ENCODE measurements at places on chromosomes 12 and 14.

DNA sequence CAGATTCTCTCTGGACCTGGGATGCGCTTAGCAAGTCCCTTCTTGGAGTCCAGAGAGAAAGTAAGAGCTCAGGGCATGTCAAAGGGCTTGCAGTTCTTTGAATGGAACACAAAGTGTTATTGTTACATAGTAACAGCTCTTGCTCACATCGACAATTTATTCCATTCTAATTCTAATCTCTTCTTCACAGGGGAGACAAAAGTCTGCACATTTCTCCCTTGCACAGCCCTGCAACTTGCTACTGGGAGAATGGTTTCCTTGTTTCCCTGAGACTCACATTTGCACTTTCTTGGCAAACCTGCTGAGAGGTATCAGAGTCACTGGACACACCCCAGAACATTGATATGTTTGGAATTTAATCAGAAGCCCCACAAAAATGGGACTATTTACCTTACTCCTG is 209.9 kb upstream of the IGF1 start:
- DNase-seq: no peak

DNA sequence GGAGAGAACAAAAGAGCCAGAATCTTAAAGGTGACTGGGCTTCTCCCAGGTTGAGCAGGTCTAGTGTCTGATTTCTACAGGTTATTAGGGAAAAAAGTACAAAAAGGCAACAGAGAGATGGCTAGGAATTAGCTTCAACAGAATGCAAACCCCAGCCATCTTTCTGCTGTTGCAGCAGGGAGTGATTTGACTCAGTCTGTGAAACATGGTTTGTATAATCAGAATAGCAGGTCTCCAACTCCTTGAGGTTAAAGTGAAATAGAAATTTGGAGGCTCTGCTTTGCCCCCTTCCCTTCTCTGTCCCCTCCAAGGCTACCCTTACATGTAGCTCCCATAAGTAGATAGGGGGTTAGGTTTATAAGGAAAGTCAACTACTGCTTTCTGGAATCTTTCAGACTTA is 105.8 kb downstream of the AKAP6 start:
- DNase-seq: no peak

- DNase-seq: no peak
These were observed 55.8 kb downstream of the EXOC5 start for GRCh38 chr14:57212919-57213318.

DNA sequence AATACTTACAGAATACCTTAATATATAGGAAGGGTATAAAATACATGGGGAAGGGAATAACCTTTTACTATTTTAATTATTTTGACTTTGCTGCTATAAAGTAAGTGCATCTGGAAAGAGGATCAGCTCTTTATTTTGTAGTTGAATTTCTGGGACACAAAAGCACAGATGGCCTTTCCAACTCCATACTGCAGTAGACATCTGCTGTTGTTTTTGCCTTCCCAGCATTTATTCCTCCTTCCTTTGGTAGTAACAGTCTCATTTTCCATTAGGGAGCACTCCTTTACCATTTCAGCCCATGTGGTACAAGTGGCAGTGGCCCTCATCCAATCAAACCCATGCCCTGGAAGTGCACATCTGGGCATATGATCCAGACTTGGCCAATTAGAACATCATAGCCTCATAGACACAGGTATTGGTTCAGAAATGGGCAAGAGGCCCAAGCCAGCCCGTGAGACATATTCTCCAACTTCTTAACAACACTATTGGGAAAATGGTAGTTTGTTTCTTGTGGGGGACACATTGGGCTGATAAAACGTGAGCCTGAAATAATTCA is 64.8 kb upstream of the YARS2 start:
- DNase-seq: no peak

GRCh38 chr12:65355461-65355860 is 77.0 kb downstream of the MSRB3 start:
- peak; percentile 36 for DNase-seq

DNA sequence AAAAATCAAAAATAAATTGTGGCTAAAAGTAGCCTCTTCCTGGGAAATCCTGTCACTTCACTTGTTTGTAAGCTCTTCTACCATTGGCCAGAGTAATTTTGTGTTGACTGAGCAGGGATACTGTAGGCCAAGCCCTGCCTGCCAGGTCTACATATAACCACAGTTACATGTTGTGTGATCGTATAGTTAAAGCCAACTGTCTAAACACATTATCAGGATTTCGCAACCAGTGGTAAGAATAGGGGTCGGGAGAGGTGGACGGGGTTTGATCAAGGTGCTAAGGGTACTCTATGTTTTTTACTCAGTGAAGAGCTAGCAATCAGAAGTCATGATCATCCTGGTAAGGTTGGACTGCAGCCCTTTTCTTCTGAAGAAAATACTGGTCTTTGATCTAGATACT is 13.4 kb downstream of the ANKRD13A start:
- DNase-seq: no peak

GRCh38 chr12:121005346-121005815 is 10.9 kb downstream of the C12orf43 start:
- DNase-seq: peak; percentile 83

DNA sequence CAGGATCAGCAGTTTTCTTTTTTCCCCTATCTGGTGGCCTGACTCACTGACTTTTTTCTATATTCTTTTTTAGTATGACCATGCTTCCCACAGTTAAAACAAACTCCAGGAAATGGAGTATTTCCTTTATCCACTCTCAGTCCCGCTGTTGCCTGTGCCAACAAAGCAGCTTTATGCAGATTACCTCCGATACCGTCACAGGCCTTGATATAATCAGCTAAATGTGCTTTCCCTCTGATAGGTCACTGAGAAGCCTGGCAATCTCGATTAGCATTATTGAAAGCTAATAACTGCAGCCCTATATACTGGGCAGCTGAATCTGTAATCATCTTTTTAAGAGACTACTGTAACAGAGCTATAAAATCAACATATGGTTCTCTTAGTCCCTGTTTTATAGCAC is 243.6 kb downstream of the KIF21A start:
- DNase-seq: peak; percentile 36

GRCh38 chr14:68249661-68250451 is 430.3 kb downstream of the RAD51B start:
- DNase-seq: no peak

DNA sequence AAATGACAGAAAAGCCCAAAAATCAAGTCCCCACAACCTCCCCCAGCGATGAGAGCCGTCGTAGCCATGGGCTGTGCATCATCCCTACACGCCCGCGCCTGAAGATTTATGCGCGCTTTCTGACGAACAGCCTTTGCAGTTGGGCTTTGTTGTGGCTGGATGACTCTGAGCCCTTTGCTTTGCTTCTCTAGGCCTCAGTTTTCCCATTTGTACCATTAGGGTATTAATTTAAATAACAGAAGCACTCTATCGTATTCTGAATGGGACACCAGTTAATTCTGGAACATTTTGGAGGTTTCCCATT is 24.2 kb downstream of the SFSWAP start:
- no peak for DNase-seq

- DNase-seq: no peak
These were observed 76.3 kb downstream of the MAP1LC3B2 start for GRCh38 chr12:116635487-116635886.

DNA sequence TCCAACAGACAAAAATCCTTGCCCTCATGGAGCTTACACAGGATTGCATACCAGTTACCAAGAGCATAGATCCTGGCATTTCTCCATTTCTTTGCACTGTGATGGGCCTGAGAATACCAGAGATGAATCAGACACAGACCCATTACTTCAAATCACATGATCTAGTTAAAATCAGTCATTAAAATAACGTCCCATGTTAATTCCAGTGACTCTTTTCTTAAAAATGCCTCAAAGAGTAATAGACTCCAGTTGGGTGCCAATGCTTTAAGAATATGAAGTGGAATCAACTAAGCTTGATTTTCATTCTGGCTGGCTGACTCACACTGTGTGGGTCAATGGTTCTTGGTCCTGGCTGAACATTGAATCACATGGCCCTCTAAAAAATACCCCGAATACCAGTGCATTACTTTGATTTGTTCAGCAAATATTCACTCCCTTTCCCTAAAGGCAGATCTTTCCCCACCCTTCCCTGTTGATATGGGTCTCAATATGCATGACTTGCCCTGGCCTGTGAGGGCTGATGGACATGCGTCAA is 11.0 kb downstream of the ASB2 start:
- no peak for DNase-seq

GRCh38 chr12:110993434-110993833 is 73.1 kb upstream of the MYL2 start:
- peak; percentile 28 for DNase-seq

GRCh38 chr12:46188170-46188569 is 80.7 kb downstream of the SLC38A1 start:
- no peak for DNase-seq

- peak; percentile 58 for DNase-seq
These were observed 9.0 kb downstream of the PITPNM2 start for GRCh38 chr12:123141615-123142517.

- DNase-seq: peak; percentile 71
These were observed 136.0 kb upstream of the C14orf180 start for GRCh38 chr14:104443391-104444158.

DNA sequence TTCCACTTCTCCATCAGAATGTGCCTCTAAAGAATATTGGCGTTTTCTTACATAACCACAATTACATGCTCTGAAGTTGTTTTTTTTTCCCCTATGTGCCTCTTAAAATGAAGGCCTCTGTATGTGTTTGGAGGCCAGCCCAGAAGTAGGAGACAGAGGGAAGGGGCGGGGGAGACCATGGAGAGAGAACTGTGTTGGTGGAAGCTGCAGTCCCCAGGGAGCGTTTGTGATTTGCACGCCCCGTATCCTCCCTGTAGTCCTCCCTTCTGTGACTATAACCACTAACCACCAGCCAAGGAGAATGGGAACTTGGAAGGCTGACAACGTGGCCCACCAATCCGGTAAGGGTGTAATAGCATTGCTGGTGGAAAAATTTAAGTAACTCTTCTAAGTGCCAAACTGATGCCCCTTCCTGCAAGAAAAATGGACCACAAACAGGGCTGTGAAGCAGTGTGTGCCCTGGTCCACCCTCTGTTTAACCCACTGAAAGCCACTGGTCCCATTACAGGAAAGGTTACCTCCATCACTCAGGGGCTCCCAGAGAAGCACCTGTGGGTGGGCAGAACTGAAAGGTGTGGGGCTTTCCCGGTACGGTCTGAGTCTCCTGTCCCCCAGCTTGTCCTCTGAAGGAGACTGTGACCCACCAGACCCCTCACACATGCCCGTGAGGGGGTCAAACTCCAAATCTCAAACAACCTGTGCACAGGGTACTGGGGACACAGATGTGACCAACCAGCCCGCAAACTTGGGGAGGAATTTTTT is 36.8 kb downstream of the CCDC88C start:
- DNase-seq: no peak

DNA sequence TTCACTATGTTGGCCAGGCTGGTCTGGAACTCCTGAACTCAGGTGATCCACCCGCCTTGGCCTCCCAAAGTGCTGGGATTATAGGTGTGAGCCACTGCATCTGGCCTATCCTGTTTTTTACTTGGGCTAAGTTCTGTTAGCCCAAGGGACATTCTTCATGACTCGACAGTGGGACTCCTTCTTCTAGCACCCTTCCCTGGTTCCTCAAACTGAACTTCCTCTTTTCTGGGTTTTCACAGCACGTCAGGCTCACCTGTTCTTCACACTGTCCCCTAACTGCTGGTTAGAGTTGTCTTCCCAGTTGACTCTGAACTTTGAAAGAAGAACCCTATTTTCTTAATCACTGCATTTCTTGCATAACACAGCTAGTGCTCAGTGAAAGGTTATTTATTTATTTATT is 22.5 kb downstream of the CABP1 start:
- DNase-seq: no peak

DNA sequence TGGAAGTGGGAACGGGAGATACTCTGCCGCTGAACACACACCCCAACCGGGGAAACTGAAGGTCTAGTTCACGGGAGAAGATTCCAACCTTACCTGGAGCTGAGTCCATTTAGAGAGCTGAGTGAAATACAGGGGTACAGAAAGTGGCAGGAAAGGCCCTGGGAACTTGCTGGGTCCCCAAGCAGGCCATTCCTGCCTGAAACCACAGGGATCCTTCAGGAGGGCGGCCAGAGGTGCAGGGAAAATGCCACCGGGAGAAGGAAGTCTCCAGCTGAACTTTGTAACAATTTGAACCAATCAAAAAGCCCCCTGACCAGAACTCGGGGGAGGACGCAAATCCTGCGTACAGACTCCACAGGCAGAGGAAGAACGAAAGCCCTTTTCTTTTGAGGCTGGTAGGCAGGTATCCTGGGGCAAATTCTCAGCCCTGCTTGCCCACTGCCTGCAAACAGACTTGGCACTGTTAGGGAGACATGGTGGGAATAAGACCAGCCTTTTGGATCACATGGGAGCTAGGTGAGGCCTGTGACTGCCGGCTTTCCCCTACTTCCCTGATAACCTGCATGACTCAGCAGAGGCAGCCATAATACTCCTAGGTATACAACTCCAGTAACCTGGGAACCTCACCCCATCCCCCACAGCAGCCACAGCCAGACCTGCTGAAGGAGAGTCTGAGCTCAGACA is 170.9 kb downstream of the SEC23A start:
- peak; percentile 65 for DNase-seq

DNA sequence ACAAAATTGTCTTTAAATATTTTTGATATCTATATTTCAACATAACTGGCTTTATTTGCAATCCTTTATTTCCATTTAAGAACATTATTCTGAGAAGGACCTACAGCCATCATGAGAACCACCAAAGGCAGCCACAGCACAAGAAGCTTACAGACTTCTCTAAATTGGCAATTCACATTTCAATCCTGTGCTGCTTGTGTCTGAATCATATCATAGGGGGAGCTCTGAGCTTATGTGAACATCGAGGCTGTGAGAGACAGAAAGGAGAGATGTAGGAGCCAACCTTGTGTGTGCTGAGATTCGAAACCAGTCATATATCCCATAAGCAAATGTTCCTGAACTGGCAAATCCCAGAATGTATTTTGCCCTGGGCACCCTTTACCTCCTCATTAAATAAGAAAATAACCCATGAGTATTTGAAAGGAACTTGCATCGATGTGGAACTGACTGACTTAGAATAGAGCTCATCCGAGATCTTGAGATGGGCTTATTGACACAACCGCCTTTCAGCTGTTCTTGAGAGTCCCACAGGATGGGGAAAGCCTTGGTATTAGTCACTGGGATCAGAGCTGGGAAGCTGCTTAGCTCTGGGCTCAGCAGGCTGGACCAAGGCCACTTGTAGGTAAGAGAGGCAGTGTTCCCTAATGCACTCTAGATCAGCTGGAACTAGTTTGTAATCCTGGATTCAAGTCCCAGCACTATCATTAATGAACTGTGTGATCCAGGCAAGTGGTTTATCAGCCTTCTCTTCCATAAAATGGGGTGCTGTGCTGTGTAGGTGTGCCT is 329.8 kb downstream of the CACNA1C start:
- no peak for DNase-seq

- peak; percentile 11 for DNase-seq
These were observed 333 bp upstream of the KCNA1 start for GRCh38 chr12:4909410-4909733.

GRCh38 chr14:98136012-98136789 is 1135.8 kb downstream of the BCL11B start:
- no peak for DNase-seq
